T-cell (primary cell): ENCODE measurements at places on chromosomes 11 and 22.

- DNase-seq: no peak
Measured at GRCh38 chr22:30238136-30238535, 8.4 kb downstream of the LIF start.

DNA sequence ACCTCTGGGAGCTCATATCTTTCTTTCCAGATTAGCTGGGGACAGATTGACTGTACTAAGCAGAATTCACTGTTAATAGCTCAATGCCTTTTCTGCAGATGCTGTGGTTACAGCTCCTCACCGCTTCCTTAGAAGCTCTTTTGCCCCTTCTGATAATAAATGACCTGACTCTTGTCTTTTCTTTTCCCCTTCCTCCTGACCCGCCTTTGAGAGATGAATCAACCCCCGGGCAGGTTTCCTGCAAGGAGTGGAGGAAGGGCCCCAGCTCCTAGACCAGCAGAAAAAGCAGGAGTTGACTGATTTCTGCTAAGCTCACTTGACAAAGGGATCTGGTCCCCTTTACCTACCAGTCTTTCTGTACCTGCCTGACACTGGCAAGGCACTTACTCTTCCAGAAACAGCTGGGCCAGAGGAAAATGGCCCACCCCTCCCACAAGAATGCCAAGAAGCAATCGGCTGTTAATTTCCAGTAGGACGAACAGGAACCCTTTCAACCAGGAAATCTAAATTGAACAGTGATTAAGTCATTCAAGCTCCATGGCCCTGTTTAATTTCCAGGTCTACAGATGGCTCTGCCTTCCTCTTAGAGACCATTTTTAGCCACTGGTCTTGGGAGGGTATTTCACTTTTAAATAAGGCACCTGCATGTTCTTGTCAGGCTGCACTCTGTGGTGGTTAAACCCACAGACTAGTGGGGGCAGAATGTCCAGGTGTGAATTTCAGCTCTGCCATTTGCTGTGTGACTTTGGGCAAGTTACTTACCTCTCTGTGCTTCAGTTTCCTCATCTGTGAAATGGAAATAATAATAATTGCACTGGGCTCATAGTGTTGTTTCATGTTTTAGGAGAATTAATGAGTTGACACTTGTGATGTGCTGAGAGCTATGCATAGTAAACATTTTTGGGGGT is 67.5 kb downstream of the PRR5L start:
- no peak for DNase-seq

GRCh38 chr11:6526411-6527135 is 29.5 kb downstream of the DNHD1 start:
- DNase-seq: no peak

- DNase-seq: no peak
Measured at GRCh38 chr11:119367661-119368120, 13.8 kb downstream of the USP2 start.

GRCh38 chr11:15093432-15093831 is 20.0 kb downstream of the CALCB start:
- DNase-seq: no peak

DNA sequence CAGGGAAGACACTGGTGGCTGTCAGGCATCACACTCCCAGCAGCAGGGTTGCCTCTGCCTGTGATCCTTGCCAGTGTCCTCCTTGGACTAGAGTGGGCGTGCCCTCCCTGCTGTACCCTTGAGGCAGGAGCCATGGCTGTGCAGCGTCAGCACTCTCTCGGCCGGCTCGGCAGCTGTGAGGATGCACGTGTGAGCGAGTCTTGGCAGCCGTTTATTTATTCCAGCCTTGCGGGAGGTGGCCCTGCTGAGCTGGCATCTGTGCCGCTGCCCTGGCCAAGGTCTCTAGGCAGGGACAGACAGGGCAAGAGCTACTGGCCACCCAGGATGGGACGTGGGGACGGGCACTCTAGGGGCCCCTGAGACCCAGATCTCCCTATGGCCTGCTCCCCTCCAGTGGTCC is 33.9 kb downstream of the TSPAN4 start:
- DNase-seq: no peak

DNA sequence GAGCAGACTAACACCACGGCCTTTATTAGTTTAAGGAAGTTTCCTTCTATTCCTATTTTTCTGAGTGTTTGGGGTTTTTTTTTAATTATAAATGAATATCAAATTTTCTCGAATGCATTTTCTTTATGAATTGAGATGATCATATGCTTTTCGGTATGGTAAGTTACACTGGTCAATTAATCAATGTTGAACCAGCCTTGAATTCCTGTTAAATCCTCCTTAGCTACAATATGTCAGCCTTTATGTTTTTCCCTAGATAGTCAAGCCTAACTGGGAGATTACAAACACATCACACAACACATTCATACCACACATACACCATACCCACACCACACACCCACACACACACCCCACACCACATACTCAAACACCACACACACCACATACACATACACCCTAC is 247.6 kb downstream of the BRD1 start:
- no peak for DNase-seq

DNA sequence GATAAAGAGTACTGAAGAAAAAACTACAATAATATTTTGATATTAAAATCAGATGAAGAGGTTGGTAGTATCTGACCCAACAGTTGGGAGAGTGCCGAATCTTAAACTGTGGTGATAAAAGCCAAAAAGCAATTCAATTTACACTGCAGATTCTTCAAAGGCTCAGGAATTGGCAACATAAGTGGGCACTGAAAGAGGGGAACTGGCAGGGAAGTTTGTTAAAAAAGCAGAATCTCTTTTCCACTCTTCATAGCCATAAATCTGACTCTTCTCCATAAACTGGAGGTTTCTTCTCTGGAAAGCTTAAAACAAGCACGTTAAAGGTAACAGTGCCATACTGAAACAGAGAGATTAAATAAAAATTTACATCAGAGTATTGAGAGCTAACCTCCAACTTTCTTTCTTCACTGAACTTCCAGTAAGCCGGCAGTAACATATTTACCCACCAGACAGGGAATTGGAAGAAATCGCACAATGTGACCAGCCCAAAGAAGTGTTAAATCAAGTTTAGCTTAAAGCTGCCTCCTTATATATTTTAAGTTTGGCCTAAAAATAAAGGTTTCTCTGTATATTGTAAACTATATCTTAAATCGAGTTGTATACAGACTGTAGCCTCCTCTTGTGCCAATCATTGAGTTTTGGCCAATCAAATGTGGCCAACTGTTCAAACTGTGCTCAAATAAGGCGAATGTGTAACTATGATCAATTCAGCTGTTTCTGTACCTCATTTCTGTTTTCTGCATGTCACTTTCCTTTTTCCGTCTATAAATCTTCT is 358.3 kb downstream of the NXPE2 start:
- no peak for DNase-seq

DNA sequence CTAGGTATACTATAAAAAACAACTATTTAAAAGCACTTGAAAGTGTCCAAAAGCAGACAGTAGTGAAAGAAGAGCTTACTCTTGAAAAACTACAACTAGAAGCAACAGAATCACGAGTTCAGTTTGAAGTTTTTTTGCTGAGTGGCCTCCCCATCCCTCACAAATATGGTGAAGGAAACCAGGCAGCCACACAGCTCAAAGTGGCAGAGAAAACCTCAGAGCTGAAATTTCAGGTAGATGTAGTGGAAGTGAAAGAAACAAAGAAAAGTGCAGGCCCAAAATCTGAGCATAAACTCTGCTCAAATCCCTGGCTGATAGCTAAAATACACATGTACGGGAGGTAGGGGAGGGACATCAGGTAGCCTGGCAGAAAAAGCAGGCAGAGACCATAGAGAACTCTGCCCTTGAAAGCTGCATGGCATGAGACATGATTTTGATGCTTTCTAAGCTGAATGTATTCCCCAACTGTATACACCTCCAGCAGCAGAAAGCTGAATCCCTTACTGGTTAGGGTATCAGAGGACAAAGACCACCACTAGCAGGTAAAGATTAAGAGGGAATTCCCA is 12.1 kb downstream of the BTBD10 start:
- no peak for DNase-seq

GRCh38 chr22:26127126-26127525 is 42.1 kb upstream of the SEZ6L start:
- DNase-seq: no peak

DNA sequence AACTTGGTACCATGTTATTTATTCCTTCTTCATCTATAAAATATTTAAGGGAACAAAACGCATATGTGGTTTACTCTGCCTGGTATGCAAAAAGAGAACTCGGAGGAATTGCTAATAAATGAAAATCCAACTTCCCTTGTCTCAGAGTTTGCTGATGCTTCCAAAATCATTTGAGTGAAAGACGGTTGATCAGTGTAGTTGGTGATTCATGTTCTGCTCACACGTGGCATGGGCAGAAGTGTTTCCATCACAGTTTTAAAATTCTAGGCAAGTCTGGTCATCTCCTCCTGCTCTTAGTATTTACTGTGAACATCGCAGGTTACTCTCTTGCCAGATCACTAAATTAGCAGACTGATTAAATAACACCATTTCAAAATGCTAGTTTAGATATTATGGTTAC is 11.9 kb upstream of the PARVB start:
- DNase-seq: no peak

DNA sequence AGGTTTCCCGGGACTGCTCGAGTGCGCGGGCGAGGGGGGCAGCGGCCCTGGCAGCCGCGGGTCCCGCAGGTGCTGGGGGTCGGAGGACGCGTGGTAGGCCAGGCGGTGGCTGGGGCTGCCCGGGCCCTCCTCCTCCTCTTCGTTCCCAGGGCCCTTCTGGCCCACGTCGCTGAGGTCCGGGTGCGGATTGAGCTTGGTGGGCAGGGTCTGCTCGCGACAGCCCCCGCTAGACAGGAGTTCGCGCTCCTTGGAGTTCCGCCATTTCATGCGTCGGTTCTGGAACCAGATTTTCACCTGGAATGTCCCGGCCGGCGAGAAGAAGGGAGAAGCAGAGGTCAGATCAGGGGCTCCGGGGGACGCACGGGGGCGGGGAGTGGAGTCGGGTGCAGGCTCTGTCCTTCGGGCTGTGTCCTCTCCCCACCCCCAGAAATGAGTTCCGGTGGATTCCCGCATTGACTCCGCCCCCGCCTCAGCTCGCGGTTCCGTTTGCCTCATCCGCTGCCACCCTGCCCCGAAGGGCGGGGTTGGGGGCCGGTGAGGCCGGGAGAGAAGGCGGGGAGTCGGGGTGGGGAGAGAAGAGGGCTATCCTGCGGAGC is 3.9 kb downstream of the DBX1 start:
- peak; percentile 65 for DNase-seq

GRCh38 chr11:64918017-64918416 is 1.0 kb upstream of the ATG2A start:
- no peak for DNase-seq

GRCh38 chr11:8566613-8567210 is 27.3 kb downstream of the STK33 start:
- DNase-seq: no peak

DNA sequence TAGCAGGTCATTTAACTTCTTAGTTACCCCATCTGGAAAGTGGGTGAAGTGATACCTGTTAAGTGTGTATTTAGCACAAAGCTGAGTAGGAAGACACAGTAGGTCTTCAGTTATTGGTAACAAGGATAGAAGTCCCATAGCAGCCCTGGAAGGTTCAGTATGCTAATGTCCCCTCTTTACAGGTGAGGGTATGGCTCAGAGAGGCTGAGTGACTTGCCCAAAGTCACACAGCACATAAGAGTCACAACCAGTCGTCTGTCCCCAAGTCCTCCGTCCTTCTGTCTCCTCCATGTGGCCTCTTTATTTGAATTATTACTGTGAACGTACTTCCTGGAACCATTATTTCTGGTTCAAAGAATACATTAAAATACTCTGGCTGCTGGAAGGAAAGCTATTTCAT is 10.5 kb downstream of the ASPHD2 start:
- no peak for DNase-seq

DNA sequence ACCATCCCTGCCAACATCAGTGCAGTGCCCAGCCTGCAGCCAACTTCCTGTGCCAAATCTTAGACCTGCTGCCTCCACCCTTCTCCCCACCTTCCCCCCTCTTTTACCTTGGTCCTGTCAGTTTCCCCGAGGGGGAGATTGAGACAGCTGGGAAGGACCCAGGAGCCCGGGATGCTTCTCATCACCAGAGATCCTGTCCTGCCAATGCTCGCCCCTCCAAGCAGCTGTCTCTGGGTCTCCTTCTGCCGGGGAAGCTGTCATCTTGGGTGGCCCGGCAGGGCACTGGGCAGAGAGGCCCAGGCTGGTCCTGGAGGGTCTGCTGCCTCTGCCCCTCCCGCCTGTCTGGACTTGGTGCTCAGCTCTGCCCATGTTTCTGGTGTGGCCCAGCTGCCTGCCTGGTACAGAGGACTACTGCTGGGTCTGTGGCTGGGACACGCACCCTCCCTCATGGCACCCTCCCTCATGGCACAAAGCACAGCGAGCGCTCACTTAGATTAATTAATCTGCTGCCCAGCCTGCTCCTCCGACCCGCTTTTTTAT is 60.4 kb upstream of the THY1 start:
- no peak for DNase-seq

DNA sequence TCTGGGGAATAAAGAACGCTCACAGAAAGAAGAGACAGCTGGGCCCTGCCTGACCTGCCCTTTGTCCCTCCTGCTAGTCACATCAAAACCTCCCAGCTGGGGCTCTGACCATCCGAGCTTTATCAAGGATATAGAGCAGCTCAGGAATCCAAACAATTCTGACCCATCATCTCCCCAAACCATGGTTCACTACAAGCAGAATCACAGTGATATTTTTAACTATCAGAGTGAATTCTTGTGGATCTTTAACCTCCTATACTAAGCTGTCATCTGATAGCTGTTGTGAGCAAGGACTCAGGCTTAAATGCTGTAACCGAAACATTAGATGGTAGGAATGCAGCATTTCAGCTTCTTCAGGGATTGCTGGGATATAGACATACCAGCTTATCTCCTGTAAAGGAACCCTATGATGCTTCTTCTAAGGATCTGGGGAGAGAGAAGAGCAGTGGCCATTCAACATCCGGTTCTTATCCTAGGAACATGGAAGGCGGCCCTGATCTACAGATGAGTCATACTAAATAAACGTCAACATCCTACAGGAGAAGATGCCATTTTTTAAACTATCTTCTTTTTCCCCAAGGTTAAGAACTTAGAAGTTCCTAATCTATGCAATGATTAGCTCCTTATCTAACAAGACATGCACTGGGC is 84.7 kb upstream of the AKIP1 start:
- DNase-seq: no peak

- DNase-seq: no peak
Measured at GRCh38 chr11:68302670-68303069, 9.7 kb upstream of the LRP5 start.

GRCh38 chr11:94400050-94400449 is 1.2 kb downstream of the GPR83 start:
- DNase-seq: no peak

DNA sequence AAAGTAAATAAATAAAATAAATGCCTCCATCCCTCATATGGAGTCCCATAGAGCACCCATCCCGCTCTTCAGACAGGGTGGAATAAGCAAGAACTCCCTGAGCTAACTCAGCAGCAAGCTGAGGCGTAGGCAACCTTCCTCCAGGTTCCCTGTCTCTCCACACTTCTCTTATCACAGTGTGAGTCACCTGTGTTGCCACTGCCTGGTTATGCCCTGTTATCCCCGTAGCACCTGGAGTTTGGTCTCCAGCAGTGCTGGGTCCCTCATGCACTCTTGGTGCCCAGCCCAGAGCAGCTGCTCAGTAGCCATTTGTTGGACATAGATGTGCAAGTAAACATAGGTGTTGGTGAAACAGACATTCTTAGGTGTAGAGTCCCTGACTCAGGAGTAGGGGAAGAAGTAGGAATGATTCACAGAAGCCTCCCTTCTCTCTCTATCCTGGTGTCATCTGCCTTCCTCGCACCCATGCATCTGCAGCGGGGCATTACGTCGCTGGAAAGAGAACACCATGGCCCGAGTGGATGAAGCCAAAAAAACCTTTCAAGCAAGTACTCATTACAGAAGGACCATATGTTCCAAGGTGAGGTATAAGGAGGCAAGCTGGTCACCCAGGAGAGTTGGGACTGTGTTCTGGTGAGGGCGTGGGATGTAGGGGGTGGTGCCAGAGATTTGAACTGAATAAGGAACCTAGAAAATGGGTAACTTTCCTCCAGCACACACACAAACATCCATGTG is 56.0 kb downstream of the PISD start:
- no peak for DNase-seq
